ENCODE measurements at places on chromosomes 3 and 15.

- DNase-seq: no peak
These were observed 224.1 kb downstream of the IGSF11 start for GRCh38 chr3:118810499-118811035.

DNA sequence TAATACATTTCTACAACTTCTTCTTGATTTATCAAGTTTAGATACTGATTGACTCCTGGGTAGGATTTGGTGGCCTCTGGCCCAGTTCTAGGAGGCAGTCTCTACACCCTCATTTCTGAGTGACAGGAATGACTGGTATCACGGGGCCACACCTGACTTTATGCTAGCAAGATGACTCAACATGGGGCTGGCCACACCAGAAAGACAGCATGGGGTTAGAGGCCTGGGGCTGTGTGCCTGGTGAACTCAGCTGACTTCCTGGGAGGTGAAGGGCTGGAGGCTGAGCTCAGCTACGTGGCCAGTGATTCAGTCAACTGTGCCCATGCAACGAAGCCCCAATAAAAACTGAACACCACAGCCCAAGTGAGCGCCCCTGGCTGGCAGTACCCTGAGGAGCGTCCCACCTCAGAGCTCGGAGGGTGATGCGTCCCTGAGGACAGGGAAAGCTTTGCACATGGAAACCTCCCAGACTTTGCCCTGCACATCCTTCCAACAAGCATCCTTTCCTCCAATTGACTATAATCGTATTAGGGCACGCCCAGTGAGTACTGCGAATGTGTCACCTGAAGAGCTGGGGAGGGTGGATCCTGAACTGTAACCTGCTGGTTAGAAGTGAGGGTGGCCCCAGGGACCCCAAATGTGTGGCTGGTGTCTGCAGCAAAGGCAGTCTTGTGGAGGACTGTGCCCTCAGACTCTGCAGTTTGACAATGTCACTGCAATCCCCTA, 57.2 kb downstream of the NIPA2 start:
- no peak for DNase-seq

- DNase-seq: no peak
These were observed 9.2 kb downstream of the ZIC1 start for GRCh38 chr3:147418371-147418781.

DNA sequence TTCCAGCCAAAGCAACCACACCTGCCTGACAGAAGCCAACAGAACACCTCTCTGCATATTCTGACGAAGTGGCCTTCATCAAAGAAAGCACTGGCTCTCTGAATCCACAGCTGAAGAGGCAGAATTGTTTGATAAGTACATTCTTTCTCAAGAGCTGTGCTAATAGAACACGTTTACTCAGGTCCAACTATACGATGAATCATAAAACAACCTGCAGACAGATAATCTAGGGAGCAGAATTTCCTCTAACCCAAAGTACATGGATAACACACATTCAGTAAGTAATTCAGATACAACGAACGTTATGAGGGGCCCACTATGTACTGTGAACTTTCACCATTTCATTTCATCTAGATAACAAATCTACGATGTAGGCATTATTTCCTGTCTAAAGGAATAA, 25.4 kb downstream of the ALDH1A2 start:
- no peak for DNase-seq

- DNase-seq: no peak
These were observed 82.1 kb downstream of the DLG1 start for GRCh38 chr3:197216169-197216860.

GRCh38 chr3:78858174-78858573, 909.6 kb downstream of the ROBO1 start:
- DNase-seq: no peak

- no peak for DNase-seq
These were observed 137.8 kb downstream of the KLF13 start for GRCh38 chr15:31464216-31465082.

GRCh38 chr3:184808021-184808420, 3.9 kb upstream of the VPS8 start:
- no peak for DNase-seq

- DNase-seq: no peak
These were observed 14.2 kb upstream of the NPTN start for GRCh38 chr15:73647259-73648013.

DNA sequence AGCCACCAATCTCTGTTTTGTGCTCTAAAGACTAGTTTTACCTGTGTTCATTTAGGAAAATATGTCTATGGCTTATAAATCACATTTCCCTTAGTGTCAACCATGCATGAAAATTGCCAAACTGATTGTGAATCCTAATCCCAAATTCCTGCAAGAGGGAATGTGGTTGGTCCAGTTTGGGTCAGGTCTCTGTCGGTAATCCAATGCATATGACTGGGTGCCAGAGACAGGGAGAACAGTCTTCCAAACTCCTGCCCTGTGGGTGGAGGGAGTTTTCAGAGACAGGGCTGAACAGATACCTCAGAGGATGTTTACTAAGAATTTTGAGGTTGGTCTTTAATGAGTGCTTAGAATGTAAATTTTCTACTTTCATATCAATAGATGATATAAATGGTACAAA, 300.5 kb upstream of the ARL6 start:
- DNase-seq: no peak

DNA sequence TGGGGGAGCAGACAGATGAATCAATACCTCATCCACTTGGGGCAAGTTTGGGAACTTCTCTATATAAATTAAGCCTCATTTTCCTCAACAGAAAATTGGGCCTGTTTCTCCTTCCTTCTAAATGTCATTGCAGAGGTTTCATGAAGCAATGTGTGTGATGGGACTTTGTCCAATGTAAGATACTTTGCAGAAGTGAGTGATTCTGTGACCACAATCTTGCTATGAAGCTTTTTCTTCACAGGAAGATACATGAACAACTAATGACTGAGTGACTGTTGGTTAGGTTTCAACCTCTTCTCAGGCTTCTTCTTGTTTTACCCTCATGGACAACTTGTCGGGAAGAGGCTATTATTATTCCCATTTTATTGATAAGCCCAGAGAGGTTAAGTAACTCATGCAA, 11.0 kb downstream of the TMEM45A start:
- no peak for DNase-seq

GRCh38 chr3:161851941-161852566, 355.4 kb downstream of the OTOL1 start:
- no peak for DNase-seq

DNA sequence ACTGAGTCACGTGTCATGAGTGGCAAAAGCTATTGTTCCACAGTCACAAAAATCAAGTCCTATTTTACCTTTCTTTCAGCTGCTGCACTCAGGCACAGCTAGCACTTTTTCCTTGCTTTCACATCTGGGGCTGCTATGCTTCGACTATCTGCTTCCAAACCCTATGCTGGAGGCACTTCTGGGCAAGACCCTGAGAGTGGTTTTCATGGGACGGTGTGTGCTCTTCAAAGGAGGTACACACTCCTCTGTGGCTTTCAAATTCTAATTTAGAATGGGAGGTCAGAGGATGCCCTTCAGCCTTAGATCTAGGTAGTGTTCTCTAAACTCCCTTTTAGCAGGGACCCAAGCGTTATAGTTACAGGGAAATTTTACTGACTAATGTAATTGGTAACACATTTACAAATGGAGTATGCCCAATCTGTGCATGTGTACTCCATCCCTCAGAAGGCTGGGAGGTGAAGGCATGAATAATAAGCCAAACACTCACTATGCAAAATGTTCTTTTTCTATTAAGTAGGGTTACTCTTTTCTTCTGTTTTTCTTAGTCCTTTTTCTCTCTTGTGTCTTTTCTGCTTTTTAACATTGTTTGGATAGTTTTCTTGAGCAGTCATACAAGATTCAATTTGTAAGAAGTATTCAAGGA, 188.3 kb downstream of the LSAMP start:
- no peak for DNase-seq

DNA sequence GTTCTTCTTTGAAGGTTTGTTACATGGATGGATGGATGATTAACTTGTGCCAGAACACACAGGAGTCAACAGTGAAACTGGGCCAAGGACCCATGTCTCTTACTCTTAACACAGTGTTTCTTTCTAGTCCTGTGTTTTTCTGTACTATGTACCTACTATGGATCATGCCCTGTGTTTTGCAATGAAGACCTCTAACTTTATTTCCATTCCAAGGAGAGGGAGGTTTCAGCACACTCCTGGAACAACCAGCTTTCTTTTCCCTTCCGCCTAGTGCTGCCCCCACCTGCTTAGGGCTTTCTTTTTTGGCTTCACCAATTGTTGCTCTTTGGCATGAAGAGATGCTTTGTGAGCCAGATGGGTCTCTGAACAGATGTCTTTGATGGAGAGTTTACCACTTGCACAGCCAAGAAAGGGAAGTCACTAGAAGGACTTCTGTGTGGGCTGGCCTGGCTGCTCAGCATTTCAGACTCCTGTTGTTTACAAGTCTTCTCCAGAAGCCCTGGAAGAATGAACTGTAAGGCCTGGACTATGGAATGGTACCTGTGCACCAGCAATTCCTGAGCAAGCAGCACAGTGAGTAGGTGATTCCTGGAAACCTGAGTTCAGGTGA, 44.5 kb downstream of the SNAPC5 start:
- DNase-seq: no peak

GRCh38 chr15:42955518-42955917, 34.9 kb upstream of the TTBK2 start:
- DNase-seq: no peak

GRCh38 chr3:137065381-137065780, 107.6 kb downstream of the IL20RB start:
- no peak for DNase-seq

DNA sequence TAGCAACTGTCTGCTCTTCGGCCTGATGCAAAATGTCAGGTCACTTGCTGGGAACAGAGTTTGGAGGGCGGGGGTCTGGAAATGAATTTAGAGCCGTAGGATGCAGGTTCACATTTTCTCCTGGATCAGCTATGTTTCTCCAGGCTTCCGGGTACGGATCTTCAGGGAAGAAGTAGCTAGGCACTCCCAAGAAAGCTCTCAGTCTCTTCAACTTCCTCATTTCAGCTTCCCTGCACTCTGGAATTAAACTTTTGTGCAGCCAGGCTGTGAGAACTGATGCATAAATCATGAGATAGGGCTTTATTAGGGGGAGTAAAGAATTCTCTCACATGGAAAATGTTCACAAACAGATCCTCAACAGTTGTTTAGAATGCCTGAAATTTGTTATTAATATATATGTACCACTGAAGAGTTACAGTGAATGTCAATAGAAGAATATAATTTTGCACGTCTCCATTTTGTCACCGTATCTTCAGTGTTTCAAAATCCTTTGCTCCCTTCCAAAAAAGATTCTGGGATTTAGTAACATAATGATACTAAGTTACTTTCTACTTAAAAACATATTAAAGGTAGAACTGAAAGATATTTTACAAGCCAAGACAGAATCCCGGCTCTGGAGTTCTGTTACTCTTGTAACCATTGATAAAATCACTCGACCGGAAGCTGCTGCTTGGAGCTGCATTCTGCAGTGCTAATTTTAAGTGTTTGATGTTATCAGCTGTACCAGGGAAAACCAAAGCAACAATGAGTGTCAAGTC, 178.5 kb upstream of the P2RY1 start:
- DNase-seq: no peak

- DNase-seq: no peak
These were observed 1.2 kb downstream of the MYD88 start for GRCh38 chr3:38139652-38140051.

DNA sequence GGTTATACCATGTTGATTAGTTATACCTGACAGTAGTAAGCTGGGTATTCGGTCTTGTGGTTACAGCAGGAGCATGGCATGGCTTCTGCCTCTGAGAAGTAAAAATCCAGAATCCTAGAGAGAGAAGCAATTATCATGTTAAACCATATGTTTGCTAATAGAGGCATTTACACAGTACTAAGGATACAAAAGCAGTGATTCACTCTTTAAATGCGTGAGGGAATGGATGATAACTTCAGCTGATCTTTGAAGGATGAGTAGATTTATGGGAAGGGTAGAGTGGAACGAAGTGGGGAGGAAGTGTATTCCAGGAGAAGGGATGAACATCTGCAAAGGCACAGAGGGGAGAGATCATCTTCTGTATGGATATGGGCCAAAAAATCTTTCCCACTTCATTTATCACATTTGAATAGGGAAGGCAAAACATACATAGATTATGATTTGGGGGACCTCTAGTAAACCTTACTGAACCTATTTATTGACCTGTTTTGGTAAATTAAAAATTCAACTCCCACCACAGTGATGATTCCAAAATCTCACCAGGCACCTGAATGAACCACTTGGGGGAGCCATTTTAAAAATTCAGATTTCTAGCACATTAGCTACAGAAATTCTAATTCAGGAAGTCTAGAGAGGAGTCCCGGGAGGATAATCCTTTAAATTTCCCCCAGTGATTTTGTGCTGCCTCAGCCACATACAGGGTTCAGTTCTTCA, 35.1 kb downstream of the IGSF10 start:
- DNase-seq: no peak

DNA sequence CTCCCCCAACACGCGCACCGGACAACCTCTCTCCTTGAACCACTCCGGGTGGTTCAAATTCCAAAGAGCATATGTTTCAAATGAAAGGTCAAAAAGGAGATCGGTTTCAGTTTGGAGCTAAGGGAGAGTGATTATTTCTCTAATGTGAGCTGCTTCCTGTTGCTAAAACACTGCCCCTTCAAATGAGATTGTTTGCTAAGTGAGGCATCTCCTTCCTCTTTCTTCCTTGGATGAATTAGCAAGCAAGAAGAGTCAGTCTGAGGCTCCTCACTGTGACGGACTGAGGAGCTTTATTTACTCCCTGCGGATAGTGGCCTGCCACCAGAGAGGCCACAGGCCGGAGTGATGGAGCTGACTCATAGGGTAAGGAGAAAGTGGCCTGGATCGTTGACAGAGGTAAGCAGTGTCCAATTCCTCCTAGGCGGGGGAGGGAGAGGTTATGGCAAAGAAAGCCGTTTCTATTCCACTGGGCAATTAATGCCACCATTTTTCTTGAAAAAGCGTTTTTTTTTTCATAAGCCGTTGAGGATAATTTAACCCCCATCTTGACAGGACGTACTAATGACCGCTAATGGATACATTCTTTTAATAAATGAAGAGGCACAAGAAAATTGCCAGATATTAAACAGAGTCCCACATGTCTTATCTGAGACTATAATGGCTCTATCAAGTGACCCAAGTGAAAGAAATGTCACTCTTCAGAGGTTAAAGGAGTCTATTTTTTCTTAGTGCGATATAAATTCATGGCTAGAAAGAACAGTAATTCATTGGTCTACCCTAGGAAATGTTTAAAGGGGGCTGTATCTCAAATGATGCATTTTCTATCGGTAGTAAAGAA, 167.0 kb upstream of the ANKRD28 start:
- DNase-seq: no peak

DNA sequence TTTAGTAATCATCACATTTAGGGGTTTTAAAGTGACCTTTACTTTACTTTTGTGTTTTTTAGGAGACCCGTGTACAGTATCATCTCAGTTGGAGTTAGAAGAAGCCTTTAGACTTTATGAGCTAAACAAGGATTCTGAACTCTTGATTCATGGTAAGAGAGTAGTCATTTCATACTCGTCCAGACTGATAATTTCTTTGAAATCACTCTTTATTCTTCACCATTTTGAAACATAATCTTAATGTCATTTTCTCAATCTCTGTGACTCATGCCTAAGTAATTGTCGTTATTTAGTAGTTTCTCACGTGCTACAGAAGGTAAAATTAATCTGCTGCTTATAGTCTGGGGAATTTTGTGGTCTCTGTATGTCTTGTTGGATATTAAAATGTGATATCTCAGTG, 37.7 kb downstream of the PRKCI start:
- DNase-seq: no peak
